Naive B cell (primary cell): ENCODE measurements at places on chromosomes 2 and 18.
A peak's percentile ranks its signal among the peaks of the same experiment; 100 is the strongest.

GRCh38 chr2:173350383-173350782 is 4.3 kb upstream of the CDCA7 start:
- DNase-seq, result no peak

- peak; percentile 58 for DNase-seq
Measured at GRCh38 chr2:59301466-59302402, 1060.6 kb upstream of the FANCL start.

- no peak for DNase-seq
Measured at GRCh38 chr2:17106418-17106817, 411.8 kb downstream of the RAD51AP2 start.

GRCh38 chr18:7038330-7038851 is 79.2 kb downstream of the LAMA1 start:
- no peak for DNase-seq

DNA sequence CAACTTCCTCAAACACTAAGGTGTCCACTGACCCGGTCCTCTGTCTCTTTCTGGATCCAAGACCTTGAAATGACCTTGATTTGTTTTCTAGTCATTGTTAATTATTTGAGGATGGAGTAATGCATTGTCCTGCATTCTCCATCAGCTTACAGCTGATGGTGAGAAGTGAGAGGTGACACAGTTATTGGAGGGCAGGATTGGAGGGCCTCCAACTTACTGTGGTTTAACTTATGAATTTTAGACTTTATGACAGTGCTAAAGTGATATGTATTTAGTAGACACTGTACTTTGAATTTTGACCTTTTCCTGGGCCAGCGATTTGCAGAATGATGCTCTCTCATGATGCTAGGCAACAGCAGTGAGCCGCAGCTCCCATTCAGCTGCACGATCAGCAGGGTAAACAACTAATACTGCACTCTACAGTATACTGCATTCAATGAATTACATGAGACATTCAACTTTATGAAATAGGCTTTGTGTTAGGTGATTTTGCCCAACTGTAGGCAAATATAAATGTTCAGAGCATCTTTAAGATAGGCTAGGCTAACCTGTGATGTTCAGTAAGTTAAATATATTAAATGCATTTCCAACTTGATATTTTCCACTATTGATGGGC is 200.0 kb upstream of the MEX3C start:
- no peak for DNase-seq

GRCh38 chr2:127726158-127726880 is 25.0 kb downstream of the SFT2D3 start:
- no peak for DNase-seq

GRCh38 chr2:239727776-239728600 is 297.2 kb downstream of the NDUFA10 start:
- DNase-seq, result no peak

- DNase-seq, result no peak
Measured at GRCh38 chr18:57957210-57957609, 86.8 kb upstream of the NEDD4L start.

- no peak for DNase-seq
Measured at GRCh38 chr2:15634846-15635490, 43.3 kb downstream of the DDX1 start.

DNA sequence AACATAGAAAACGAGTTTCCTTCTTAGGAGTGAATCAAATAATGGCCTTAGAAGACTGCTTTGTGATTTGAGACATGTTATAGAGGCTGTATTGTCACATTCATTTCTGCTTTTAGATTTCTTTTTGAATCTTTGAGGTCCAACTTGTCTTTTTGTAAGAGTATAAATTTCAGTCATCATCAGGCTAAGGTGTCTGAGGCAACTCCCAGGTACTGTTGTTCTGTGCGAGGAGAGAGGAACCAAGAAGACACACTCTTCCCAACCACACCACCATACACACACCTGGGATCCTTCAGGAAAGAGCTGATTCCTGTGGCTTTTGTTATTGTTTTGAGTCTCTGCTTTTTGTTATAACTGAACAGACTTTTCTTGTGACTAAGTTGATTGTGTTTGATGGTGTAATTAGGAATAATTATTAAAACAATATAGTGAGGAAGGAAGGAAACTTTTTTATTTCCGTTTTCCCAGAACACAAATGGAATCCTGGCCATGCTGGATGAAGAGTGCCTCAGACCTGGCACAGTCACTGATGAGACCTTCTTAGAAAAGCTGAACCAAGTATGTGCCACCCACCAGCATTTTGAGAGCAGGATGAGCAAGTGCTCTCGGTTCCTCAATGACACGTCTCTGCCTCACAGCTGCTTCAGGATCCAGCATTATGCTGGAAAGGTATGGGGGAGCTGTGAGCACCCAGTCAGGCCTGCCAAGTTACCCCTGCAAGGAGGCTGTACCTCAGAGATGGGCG is 140.4 kb downstream of the MYO1B start:
- no peak for DNase-seq

DNA sequence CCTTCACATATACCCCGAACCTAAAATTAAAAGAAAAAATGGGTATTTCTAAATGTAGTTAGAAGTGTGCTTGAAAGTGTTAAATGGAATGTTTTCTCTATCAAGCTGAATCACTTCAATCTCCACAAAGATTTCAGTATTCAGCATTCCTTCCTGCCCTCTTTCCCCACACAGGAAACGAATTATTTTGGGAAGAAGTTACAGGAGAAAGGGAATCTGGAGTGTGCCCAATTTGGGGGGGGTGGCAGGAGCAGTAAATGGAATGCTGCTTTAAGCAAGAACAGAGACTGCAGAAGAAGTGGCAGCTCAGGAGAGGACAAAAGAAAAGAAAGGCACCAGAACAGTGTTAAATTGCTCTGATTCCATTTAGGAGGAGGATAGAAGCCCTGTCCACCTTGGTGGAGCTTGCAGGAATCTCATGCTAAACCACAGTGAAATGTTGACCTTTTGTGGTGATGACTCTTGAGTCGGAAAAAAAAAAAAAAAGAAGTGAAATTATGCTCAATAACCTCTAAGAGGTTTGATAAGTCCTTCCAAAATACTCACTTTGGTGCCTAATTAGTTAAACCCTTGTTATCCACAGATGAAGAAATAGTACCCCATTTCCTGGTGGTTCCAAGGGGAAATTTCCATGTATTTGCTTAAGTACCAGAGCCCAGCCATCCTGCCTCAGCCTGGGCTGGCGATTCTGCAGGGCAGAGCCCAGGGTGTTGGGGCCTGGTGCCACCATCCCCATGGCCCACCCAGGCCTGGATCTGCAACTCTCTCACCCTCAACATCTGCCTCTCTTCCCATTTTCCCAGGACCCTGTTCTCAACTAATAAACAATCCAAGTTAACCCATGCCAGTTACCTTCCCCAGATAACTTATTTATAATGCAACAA is 56.5 kb downstream of the MYO5B start:
- DNase-seq, result no peak

- DNase-seq, result no peak
Measured at GRCh38 chr2:23107327-23107941, 277.5 kb upstream of the KLHL29 start.

DNA sequence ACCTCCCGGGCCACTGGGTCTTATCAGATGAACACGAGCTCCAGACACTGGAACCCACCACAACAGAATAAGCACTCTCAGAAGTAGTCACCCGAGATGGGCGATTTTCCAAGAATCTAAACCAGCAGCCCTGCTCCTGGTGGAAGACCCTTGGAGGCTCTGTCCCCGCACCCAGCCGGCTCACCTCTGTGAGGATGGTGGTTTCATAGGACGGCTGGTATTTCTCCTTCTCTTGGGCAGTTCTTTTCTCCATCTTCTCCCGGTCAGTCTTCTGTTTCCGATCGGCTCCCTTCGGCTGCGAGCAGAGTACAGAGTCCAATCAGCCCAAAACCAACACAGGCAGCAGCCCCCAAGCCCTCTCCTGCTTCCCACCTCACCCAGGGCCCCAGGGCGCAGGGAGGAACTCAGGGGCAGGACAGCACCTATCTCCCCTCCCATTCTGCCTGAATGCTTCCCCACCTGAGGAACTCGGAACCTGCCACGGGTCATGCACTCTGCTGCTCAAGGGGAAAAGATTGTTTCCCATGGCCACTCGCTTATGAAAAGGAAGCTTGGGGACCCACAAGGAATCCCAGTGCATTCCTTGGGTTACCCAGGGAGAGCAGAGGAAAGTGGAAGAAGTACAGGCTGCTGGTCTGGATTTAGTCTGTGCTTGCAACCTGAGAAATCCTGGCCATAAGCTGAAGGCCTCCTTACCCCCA is 42.7 kb downstream of the TFCP2L1 start:
- DNase-seq, result no peak

- DNase-seq, result no peak
Measured at GRCh38 chr2:28929581-28929980, 35.1 kb downstream of the WDR43 start.

DNA sequence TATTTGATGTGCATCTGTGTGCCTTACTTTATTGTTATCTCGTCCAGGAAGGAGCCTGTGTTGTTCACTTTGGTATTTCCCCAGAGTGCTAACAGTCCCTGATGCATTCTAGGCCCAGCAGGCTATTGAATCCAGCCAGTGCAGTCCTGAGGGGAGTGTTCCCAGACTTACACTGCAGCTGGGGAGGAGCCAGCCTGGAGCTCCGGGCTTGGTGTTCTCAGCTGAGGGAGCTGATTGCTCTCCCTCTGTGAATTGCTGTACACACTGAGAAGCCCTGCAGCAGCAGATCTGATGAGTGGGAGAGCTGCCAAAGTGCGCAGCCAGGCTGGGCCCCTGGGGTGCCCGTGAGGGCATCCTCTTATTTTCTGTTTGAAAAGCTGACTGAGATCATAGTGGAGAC is 159.2 kb downstream of the GALNT3 start:
- DNase-seq, result no peak

DNA sequence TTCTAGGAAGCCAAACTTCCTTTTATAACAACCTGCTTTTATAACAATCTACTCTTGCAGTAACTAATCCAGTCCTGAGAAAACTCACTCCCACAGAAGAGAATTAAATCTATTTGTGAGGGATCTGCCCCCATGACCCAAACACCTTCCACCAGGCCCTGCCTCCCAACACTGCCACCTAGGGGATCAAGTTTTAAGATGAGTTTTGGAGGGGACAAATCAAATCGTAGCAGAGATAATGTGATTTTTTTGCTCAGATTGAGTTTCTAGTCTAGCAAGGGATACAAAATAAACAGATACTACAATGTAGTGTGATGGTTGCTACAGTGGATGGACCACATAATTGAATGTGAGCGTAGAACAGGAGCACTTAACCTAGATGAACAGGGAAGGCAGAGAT is 52.2 kb downstream of the NCOA1 start:
- no peak for DNase-seq

- DNase-seq, result no peak
Measured at GRCh38 chr2:136362676-136363390, 244.9 kb upstream of the CXCR4 start.

GRCh38 chr2:215745331-215745730 is 268.0 kb downstream of the MREG start:
- DNase-seq, result no peak

DNA sequence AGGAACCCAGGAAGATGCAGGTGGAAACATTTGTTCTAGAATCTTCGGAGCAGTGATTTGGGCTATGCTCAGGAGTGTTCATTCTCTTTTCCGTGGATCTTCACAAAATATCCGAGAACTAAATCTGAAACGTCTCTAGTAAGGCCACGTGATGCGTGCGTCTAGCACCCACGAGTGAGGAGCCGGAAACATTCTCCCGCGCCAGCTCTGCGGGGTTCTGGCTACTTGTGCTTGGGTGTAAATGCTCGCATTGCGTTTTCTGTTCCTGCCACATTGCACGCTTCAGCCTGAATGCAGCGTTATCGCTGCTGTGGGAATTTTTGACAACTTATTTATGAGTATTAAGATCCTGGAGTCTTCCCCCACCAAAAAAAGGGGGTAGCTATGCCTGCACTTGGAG is 71.4 kb downstream of the KLHL29 start:
- no peak for DNase-seq

DNA sequence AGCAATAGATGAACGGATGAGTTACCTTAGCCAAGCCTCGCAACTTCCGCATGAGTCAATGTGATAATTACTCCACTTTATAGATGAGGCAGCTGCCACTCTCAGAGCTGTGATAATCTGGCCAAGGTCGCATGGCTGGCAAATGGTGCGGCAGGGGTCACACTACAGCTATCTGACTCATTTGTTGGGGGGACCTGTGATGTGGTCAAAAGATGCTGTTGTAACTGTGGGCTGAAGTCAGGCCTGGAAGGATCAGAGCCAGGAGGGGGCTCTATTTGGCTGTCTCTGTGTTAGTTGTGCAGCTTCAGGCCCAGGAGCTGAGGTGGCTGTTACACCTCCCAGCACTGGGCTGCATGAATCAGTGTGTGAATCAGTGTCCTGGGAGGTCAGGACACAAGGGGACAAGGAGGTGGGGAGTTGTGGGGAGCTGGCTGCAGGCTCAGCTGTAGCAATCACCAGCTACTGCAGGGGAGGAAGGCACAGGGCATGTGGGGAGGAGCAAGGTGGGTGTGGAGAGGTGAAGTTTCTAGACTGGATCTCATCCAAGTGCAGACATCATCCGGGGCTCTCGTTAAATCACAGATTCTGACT is 33.1 kb downstream of the NGEF start:
- no peak for DNase-seq

DNA sequence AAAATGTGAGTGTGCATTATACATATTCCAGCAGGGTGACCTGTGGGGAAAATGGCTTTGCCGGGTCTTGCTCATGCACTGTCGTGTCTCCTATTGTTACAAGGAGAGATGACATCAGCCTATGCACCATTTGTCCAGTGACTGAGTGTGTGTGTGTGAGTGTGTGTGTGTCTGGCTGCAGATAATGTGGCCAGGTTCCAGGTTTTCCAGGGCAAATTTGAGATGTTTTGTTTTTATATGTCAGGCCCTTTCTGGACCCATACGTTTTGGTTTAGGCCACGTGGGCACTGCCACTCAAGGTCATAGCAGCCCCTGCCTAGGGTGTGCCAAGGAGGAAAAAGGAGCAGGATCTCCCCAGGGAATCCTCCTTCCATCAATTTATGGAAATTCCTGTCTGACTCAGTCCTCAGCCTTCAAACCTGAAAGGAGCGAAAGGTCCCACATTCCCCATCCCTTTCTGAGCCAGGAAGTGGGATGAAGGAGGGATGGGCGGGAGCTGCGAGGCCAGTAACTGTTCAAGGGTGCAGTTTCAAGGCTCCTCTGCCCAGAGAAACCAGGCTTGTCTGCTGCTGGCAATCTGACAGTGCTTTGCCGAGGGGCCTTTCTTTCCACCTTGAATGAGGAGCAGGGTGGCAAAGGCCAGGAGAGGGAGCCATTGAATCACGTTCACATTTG is 93.0 kb upstream of the SMAD2 start:
- no peak for DNase-seq

DNA sequence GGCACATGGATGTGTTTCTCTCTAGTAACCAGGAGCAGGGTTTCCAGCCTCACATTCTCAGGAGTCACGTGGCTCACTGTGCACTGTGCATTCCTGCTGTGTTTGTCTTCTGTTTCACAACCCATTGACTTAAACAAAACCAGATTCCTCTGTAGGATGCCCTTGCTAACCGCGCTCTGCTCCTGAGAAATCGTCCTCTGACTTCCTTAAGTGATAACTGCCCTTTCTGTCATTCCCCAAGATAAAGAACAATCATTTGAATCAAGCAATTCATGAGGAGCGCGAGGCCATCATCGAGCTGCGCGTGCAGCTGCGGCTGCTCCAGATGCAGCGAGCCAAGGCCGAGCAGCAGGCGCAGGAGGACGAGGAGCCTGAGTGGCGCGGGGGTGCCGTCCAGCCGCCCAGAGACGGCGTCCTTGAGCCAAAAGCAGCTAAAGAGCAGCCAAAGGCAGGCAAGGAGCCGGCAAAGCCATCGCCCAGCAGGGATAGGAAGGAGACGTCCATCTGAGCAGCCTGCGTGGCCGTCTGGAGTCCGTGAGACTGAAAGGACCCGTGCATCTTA is 60.2 kb downstream of the RALBP1 start:
- DNase-seq, result no peak

- DNase-seq, result no peak
Measured at GRCh38 chr2:191615596-191615995, 62.3 kb upstream of the NABP1 start.

GRCh38 chr2:234829074-234829455 is 122.8 kb upstream of the SH3BP4 start:
- no peak for DNase-seq
